Body of pancreas (tissue), 4 donors: ENCODE measurements at places on chromosomes 16 and 17.

DNA sequence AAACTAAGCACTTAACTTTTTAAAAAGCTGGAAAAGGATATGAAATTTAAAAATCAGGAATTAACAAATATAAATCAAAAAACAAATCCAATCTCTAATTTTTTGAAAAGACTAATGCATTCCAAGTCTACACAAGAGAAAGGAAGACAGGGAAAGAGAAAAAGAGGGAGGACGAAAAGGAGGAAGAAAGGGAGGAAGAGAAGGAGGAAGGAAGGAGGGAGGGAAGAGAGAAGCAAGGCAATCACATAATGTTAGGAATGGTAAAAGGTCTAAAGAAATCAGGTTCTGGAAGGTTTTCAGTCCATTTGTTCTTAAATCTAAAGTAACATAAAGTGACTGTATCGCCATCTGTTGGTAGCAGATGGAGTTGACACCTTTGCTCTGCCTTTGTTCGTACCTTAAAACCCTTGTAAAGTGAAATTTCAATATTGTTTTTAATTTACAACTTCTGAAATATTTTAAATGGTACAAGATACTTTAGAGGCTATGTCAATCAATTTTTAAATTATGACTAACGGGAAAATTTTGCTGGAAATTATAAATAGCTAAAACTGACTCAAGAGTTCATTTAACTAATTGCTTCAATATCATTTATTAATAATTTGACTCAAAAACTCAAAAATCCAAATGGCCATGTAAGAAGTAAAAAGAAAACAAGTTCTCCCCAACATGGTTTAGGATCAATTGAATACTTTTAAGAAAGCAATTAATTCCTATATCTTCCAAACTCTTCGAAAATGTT lies 20.4 kb upstream of the CDYL2 start:
- DNase-seq, result peak; percentile 64

DNA sequence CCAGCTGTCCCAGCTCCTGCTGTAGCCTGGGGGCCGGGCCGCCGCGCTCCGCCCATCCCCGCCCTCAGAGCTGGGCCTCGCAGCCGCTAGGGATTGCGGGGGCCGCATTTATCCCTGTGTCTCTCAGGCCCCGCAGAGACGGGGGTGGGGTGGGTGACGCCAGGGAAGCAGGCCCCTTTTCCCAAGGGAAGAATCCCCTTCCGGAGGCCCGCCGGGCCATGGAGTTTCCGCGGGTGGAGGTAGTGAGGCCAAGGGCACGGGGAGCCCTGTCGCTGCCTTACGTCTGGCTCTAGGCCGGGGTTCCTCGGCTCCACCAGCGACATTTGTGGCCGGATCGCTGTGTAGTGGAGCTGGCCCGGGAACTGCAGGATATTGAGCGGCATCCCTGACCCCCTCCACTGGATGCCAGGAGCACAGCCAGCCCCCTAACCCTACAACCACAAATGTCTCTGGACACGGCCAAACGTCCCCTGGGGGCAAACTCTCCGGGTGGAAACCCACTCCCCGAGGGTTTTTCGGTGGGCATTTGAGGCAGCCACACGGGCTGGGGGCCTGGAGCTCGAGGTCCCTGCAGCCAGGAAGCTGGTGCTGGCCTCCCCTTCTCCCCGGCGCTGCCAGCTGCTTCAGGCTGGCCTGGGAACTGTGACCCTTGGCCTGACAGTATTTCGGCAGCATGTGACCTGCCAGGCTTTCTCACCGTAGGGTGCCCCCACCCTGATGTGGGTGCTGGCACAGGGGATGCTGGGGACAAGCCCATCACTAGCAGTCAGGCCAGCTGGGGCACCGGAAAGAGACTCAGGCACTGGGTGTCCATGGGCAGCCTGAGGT lies 12.0 kb upstream of the CD300A start:
- peak; percentile 93 for DNase-seq

DNA sequence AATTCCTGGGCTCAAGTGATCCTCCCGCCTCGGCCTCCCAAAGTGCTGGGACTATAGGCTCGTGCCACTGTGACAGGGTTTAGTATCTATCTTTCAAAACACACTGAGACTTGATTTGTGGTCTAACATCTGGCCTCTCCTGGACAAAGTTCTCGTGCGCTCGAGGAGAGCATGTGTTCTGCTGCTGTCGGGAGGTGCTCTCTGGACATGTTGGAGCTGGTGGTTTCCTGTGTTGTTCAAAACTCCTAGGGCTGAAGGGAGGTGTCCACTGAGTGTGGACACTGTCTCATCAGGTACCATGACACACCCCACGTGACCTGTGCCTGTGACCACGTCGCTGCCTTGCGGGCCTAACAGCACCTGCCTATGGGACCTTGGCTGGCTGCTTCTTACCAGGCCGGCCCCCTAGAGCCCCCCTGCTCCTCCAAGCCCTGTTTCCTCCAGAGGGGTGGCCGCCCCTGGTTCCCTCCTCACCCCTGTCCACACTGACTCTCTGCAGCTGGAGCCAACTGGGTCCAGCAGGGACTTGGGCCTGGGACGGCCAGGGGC lies 5.6 kb downstream of the RFNG start:
- no peak for DNase-seq

GRCh38 chr16:78942625-78943245 lies 657.8 kb downstream of the MAF start:
- no peak for DNase-seq

- peak; percentile 5 for DNase-seq
These were observed 109.9 kb downstream of the METRNL start for GRCh38 chr17:83189044-83190003.

- DNase-seq, result no peak
These were observed 13.3 kb upstream of the CCDC144A start for GRCh38 chr17:16676676-16677268.

DNA sequence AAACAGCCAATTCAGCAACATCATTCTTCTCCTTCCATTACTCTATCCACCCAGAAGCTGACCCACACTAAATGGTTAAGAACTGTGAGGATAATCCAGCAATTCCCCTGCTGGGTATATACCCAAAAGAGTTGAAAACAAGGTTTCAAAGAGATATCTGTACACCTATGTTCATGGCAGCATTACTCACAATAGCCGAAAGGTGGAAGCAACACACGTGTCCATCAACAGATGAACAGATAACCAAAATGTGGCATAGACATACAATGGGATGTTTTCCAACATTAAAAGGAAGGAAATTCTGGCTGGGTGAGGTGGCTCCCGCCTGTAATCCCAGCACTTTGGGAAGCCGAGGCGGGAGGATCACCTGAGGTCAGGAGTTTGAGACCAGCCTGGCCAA lies 19.9 kb downstream of the MIS12 start:
- DNase-seq, result no peak

DNA sequence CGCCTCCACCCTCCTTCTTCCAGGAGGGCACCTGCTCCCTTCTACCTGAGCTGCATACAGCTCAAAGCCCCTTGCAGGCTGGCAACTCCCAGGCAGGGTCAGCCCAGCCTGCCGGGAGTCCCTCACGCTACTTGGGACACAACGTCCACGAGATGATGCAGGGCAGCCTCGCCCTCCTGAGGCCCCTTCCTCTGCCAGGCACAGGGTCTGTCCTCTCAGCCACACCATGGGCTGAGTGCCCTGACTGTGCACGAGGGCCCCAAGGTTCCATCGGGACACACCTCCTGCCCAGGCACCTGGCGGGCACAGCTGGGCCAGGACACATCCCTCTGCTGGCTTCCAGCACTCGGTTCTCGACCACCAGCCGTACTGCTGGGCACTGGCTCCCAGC lies 30.9 kb upstream of the ZC3H18 start:
- no peak for DNase-seq

DNA sequence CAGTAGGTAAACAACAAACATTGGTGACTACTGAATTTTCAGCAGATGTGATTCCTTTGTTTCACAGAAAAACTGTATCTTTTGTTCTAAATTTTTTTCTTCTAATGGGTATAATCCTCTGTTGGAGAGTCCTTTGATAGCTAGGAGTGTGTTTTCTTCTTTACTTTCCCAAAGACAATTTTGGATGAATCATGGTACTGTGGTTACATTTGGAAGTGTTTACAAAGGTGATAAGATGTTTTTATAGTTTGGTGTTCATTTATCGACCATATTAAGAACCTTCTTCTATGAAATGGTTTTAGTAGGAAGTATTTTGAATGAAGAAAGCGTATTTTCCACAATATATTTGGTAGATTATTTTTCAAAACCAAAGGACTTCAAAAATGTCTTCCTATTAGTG lies 333.7 kb downstream of the WWOX start:
- DNase-seq, result no peak

- no peak for DNase-seq
These were observed 33.6 kb upstream of the MED13 start for GRCh38 chr17:62098623-62099231.
